ENCODE measurements at places on chromosomes 3 and 15. TPM values are rescaled to one million over a fixed set of nuclear protein-coding genes. Genes with fewer than 3 reads are reported as not detected.

The LEKR1 gene
- total RNA-seq, result 0.79 TPM

The CRABP1 gene
- 1.3 TPM for total RNA-seq

The ZNF80 gene
- not detected for total RNA-seq

The GPR149 gene
- not detected for total RNA-seq

The ANKRD34C gene
- not detected for total RNA-seq

The TM4SF4 gene
- total RNA-seq, result 39.1 TPM

The ACTC1 gene
- total RNA-seq, result not detected

The HYAL1 gene
- 0.50 TPM for total RNA-seq

The CCR4 gene
- total RNA-seq, result not detected

The TM6SF1 gene
- 0.10 TPM for total RNA-seq
